ENCODE measurements at places on chromosomes 16 and 17.
A peak's percentile ranks its signal among the peaks of the same experiment; 100 is the strongest.

DNA sequence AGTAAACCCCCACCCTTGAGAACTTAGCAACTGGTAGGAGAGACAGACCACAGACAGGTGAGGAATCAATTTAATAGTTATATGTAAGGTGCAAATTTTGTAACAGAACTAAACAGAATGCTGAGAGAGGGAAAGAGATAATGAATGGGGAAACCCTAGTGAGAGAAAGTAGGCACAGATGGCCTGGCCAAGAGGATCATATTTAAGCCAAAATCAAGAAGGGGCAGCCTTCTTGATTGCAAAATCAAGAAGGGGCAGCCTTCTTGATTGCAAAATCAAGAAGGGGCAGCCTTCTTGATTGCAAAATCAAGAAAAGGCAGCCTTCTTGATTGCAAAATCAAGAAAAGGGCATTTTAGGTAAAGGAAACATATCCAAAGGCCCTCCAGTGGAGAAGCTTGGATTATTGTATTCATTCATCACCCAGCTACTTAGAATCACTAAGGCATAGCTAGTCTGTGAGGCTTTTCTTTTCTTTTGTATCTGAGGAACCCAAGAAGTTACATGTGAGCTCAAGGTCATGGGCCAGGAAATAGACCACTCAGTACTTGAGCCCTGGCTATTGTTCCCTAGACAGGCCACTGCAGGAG, 190.6 kb downstream of the CYLD start:
- DNase-seq: no peak

DNA sequence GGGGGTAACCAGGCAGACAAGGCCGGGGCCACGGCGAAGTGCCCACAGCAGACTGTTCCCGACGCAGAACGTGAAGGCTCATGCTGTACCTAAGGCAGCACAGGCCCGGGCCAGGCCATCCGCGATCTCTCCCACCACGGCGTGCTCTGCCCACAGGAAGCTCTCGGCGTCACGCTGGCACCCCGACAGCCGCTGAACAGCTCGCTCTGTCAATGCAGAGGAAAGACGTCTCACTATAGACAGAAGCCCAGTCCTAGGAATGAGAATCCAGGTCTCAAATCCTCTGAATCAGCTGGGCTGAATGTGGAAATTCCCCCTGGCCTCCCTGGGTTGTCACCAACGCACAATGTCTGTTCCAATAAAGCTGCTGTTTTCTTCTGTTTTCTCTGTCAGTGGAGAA, 21.4 kb downstream of the SERPINF1 start:
- no peak for DNase-seq

DNA sequence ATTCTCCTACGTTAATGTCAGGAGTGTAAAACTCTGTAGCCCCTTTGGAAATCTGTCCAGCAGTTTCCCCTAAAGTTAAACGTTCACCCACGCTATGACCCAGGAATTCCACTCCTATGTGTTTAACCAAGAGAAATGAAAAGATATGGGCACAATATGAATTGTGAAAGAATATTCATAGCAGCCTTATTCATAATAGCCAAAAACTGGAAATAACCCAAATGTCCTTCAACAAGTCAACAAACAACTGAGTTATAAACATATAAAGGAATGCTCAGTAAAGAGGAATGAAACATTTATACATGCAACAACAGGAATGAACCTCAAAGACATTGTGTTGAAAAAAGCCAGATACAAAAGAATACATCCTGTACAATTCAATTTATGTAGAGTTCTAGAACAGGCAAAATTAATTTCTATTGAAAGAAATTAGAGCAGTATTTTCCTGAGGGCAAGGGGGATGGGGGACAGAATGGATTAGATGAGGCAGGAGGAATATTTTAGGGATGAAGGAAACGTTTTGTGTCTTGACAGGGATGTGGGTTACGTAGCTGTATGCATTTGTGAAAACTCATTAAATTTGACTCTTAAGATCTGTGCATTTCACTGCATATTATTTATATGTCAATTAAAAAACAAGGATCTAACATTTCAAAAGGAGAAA, 286.7 kb upstream of the CDH5 start:
- no peak for DNase-seq

- no peak for DNase-seq
These were observed 28.9 kb downstream of the WFDC1 start for GRCh38 chr16:84323606-84324005.

DNA sequence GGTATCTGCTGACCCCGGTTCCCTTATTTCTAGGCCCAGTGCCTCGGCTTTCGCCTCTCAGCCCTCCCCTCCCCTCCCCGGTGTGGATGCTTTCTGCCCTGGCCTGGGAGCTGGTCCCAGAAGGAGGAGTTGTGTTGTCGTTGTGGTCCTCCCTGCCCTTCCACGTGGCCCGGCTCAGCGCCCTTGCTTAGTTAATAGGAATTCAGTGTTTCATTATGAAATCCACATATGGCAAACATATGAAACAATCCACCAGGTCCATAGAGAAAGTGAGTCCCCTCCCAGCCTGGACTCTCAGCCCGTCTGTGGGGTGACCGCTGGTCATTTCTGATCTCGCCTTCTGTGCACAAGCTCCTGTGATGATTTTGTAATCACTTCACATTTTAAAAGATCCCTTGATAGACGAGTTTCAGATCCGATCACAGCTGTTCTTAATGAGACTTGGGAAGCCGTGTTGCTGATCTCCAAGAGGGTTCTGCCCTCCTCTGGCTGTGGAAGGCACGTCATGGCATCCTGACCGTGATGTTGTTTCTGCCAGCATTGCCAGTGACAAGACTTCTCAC, 112.1 kb downstream of the BANP start:
- peak; percentile 4 for DNase-seq

DNA sequence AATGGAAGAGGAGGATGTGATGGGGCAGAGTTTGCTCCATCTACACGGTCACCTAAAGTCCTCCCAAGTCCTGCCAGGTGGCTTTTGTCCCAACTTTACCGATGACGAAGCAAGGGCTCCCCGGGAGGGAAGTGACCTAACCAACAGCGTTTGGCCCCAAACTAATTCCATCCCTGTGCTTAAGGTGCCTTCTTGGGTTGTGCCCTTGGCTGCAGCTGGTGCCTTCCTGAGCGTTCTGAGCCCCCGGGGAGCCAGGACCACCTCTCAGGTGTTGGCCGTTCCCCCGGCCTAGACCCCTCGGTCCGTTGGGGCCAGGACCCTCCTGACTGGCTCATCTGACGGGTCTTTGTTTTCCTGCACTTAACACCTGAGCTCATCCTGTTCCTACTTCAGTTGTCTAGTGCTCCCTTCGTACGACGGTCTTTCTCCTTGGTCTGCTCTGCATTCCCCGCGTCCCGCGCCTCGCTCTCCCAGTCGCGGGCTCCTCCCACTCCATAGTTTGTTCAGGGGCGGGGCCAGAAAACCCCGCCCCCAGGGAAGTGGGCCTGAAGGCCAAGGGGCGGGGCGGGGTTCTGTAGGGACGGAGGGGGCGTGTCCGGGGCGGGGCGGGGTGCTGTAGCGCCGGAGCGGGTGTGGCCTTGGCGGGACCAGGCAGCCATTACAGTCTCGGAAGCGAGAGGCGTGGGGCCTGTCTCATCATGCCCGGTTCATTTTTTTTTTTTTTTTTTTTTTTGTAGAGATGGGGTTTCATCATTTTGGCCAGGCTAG, 822 bp upstream of the ZSCAN10 start:
- DNase-seq: peak; percentile 98

- DNase-seq: no peak
These were observed 28.3 kb downstream of the STH start for GRCh38 chr17:46027048-46027975.

All from NCI-H1417 (cell line).